Stimulated activated CD4-positive, alpha-beta T cell treated with anti-CD3 and anti-CD28 coated beads, TNF-alpha, amount 100 ng/mL, for 48 hours (primary cell): ENCODE measurements at places on chromosomes 5 and 9.

DNA sequence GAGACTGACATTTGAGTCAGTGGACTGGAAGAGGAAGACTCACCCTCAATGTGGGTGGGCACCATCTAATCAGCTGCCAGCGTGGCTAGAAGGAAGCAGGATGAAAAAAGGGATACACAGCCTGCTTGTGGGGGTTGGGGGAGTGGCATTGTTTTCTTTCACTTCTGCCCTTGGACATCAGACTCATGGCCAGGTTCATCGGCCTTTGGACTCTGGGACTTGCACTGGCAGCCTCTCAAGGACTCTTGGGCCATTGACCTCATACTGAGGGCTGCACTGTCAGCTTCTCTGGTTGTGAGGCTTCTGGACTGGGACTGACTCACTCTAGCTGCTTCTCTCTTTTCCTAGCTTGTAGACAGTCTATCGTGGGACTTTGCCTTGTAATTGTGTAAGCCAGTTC, 374.9 kb downstream of the TLE1 start:
- no peak for DNase-seq

GRCh38 chr9:78577156-78577906, 280.4 kb downstream of the PSAT1 start:
- no peak for DNase-seq

- no peak for DNase-seq
Measured at GRCh38 chr9:21031808-21032183, 356 bp upstream of the HACD4 start.

- DNase-seq, result no peak
Measured at GRCh38 chr5:25570067-25570583, 925.3 kb upstream of the CDH10 start.

- no peak for DNase-seq
Measured at GRCh38 chr5:141965071-141965470, 3.8 kb upstream of the RNF14 start.

- DNase-seq, result no peak
Measured at GRCh38 chr5:88263349-88263748, 5.3 kb downstream of the TMEM161B start.

- DNase-seq, result no peak
Measured at GRCh38 chr5:10338686-10339057, 14.8 kb upstream of the MARCHF6 start.
